Activated naive CD4-positive, alpha-beta T cell treated with anti-CD3 and anti-CD28 coated beads, Interleukin-2, amount 10 ng/mL, durations not matched to agents 7 days and 5 days (primary cell): ENCODE measurements at places on chromosomes 2 and 18.
A peak's percentile ranks its signal among the peaks of the same experiment; 100 is the strongest.

GRCh38 chr2:178266445-178266844 lies 72.1 kb downstream of the OSBPL6 start:
- H3K4me3 ChIP-seq: no peak overlapping the region
- DNase-seq: no peak
- H3K27ac ChIP-seq: no peak overlapping the region
- no peaks in the 10 kb centered on the region for H3K36me3 ChIP-seq
- no peaks in the 10 kb centered on the region for H3K4me1 ChIP-seq
- H3K27me3 ChIP-seq: no peaks in the 10 kb centered on the region

- no peak overlapping the region for H3K4me3 ChIP-seq
- H3K4me1 ChIP-seq: peaks cover 5% of the 10 kb centered on the region
- no peak for DNase-seq
- H3K27me3 ChIP-seq: no peaks in the 10 kb centered on the region
- H3K27ac ChIP-seq: no peak overlapping the region
- H3K36me3 ChIP-seq: no peaks in the 10 kb centered on the region
Observed at GRCh38 chr2:61585383-61585782, 47.2 kb upstream of the XPO1 start.

DNA sequence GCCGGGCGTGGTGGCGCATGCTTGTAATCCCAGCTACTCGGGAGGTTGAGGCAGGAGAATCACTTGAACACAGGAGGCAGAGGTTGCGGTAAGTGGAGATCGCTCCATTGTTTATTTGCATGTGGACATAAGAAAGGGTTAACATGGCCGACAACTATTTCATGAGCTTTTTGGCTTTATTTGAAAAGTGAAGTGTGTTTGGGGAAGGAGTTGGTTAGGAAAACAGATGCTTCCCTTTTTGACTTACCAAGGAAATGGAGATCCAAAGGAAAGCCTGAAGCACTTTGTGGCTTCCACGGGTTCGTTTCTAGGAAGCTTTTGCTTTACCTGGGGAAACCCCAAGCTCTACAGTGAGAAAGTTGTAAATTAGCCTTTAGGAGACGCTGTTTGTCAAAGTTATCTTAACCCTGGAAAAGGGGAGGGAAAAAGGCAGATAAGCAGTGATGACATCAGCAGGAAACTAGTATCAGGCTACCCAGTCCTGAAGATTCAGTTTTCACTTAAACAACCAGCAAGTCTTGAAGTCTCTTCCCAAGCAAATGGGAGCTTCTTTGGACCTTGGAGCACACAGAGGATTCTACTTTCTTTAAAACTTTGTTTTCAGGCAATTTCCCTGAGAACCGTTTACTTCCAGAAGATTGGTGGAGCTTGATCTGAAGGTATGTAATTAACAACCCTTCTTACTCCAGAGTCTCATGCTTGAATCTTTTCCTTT lies at the start of gene CASP10:
TSS of gene CASP10 (plus strand) at position 492 of the 715 bp plus-strand sequence. CDS start 2,637 bp downstream, outside the sequence.
- peak within 1 kb of the TSS; percentile 92 for H3K27ac ChIP-seq
- no peaks in the 10 kb centered on the region for H3K27me3 ChIP-seq
- peaks cover 40% of the 10 kb centered on the region for H3K36me3 ChIP-seq
- peak; percentile 51 for DNase-seq

DNA sequence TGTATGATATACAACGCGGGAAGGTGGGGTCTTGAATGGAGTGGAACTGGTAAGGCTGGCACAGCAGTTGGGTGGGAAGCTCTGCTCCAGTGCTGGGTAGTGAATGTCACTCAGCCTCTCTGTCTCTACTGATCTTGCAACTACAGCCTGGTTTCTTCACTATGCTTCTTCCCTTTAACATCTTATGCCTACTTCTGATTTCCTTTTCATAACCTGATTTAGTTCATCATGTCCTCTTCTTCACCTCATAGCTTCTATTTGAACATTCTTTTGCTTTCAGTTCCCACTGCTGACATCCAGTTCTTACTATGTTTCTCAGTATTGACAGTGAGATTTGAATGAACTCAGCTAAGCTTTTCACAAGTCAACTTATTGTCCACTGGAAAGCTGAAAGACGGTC lies 286.2 kb downstream of the ARL6IP6 start:
- no peak overlapping the region for H3K27ac ChIP-seq
- H3K4me1 ChIP-seq: no peaks in the 10 kb centered on the region
- no peaks in the 10 kb centered on the region for H3K36me3 ChIP-seq
- no peaks in the 10 kb centered on the region for H3K27me3 ChIP-seq

DNA sequence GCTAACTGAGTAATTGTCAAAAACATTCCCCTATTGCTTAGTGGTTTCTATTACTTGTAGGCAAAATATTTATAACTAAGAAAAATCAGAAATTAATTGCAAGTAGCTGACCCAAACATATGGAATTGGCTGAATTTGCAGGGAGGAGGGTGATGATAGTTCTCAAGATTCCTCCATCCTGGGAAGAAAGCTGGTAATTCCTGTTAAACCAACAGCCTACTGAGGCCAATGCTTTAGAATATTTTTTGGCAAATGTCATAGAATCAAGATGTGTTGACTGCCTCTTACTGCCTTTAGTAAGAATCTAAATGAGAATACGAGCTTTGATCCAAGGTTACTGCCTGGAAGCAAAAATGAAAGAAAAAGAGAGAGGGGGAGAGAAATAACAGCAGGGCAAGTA lies 120.0 kb downstream of the COL6A3 start:
- no peaks in the 10 kb centered on the region for H3K36me3 ChIP-seq
- peaks cover 29% of the 10 kb centered on the region for H3K27me3 ChIP-seq
- no peak for DNase-seq
- peaks cover 3% of the 10 kb centered on the region for H3K4me1 ChIP-seq
- no peak overlapping the region for H3K4me3 ChIP-seq
- H3K27ac ChIP-seq: no peak overlapping the region

DNA sequence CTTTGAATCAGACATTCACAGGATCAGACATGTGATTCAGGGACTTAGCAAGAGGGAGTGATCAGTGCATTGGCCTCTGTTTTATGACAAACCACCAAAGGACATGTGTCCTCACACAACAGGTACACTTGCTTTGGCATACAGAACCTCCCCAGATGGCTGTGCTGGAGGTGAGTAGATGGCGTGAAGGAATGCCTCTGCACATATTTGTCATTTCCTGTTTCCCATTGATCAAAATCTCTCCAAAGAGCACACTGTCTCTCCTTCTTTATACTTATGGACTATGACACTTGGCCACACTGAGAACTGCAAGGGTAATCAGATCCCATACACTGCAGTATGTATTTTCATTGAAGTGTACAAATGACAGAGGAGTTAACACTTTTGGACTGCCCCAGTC lies 927.6 kb downstream of the TSN start:
- no peak for DNase-seq
- H3K27me3 ChIP-seq: no peaks in the 10 kb centered on the region
- no peak overlapping the region for H3K27ac ChIP-seq
- H3K36me3 ChIP-seq: no peaks in the 10 kb centered on the region
- H3K4me3 ChIP-seq: no peak overlapping the region

- no peaks in the 10 kb centered on the region for H3K4me1 ChIP-seq
- DNase-seq: no peak
- no peak overlapping the region for H3K4me3 ChIP-seq
- H3K36me3 ChIP-seq: no peaks in the 10 kb centered on the region
- H3K27ac ChIP-seq: no peak overlapping the region
- no peaks in the 10 kb centered on the region for H3K27me3 ChIP-seq
Observed at GRCh38 chr2:116820986-116821385, 993.5 kb upstream of the DDX18 start.

DNA sequence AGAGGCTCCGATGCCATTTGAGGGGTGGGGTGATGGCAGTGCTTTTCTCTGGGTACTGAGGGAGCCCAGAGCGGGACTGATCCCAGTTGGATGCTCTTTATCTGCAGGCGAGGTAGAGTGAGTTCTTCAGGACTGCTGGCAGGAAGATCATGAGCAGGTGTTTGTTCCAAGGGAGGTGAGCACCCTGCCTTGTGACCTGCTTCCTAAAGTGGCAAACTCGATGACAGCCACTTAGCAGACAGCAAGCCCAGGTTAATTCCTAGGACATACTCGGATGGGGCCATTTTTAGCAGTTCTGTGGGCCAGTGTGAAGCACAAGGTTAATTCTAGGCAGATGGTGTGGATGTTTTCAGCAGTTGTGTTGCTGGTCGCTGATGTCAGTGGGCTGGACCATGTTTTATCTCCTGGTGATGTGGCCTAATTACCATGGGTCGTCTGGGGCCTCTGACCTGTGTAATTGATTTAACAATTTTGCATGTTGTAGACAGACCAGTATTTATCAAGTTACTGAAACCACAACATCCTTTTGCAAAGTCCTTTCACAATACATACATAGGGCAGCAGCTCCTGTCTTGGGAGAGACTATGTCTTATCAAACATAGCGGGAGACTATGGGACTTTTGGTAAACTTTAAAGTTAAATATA lies 4.9 kb downstream of the FKBP1B start:
- no peaks in the 10 kb centered on the region for H3K36me3 ChIP-seq
- peaks cover 5% of the 10 kb centered on the region for H3K27me3 ChIP-seq
- H3K27ac ChIP-seq: no peak overlapping the region
- DNase-seq: no peak

DNA sequence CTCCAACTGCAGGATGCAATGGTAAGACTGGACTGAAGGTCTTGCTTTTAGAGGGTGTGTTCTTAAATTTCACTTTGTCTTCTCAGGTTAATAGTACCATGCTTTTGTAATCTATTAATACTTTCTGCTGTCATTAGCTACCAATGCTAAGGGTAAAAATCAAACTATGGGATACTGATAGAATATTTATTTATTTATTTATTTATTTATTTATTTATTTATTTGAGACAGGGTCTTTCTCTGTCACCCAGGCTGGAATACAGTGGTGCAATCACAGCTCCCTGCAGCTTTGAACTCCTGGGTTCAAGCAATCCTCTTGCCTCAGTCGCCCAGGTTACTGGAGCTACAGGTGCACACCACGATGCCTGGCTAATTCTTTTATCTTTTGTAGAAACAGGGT lies 152.1 kb downstream of the SPP2 start:
- peaks cover 13% of the 10 kb centered on the region for H3K27me3 ChIP-seq
- no peak for DNase-seq
- H3K4me3 ChIP-seq: no peak overlapping the region
- no peaks in the 10 kb centered on the region for H3K36me3 ChIP-seq
- H3K27ac ChIP-seq: no peak overlapping the region

- peaks cover 10% of the 10 kb centered on the region for H3K36me3 ChIP-seq
- H3K4me1 ChIP-seq: peaks cover 13% of the 10 kb centered on the region
- H3K4me3 ChIP-seq: no peak overlapping the region
- H3K27ac ChIP-seq: no peak overlapping the region
- DNase-seq: no peak
- H3K27me3 ChIP-seq: no peaks in the 10 kb centered on the region
Observed at GRCh38 chr2:189561371-189562038, 19.1 kb downstream of the SLC40A1 start.

DNA sequence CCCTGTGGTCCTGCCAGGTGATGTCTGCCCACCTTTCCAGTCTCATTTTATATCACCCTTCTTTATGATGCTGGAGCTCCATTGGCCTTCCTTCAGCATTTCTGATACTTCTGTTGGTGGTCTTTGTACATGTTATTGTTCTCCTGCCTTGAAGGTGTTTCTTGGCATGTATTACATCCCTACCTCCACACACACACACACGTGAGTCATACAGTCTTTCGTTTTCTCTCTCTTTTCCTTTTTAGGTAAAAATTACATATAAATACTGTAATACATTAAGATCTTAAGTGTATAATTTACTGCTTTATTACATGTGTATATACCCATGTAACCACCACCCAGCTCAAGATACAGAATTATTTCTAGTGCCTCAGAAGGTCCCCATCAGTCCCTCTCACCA lies 10.2 kb upstream of the ADGRF3 start:
- no peak overlapping the region for H3K4me3 ChIP-seq
- H3K4me1 ChIP-seq: peaks cover 31% of the 10 kb centered on the region
- no peaks in the 10 kb centered on the region for H3K27me3 ChIP-seq
- H3K36me3 ChIP-seq: peaks cover 15% of the 10 kb centered on the region

DNA sequence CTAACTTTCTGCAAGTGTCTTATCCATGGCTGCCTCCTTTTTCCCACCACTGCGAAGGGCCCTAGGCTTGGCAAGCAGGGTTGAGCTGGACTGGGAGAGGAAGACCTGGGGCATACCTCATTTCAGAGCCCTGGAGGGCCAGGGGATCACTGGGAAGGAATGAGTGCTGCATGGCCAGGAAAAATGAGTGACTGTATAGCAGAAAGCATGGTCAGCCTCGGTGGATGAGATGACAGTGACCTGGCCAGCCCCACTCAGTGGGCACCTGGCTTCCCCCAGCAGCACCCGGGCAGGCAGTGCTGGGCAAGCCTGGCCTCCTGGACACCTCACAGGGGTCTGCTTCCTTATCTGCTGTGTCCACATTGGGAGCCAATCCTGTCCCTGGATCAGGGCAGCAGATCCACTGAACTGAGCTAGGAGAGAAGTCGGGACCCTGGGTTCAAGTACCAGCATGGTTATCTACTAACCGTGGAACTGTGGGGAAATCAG lies 76.4 kb downstream of the HS1BP3 start:
- H3K4me3 ChIP-seq: no peak overlapping the region
- peaks cover 15% of the 10 kb centered on the region for H3K27me3 ChIP-seq
- peaks cover 33% of the 10 kb centered on the region for H3K4me1 ChIP-seq
- H3K27ac ChIP-seq: peak overlapping the region; percentile 49

- H3K27ac ChIP-seq: no peak overlapping the region
- H3K36me3 ChIP-seq: no peaks in the 10 kb centered on the region
- no peaks in the 10 kb centered on the region for H3K4me1 ChIP-seq
Observed at GRCh38 chr2:40160751-40161218, 291.1 kb downstream of the SLC8A1 start.

- H3K4me1 ChIP-seq: peaks cover 8% of the 10 kb centered on the region
- no peak overlapping the region for H3K4me3 ChIP-seq
- no peak overlapping the region for H3K27ac ChIP-seq
- peaks cover 1% of the 10 kb centered on the region for H3K36me3 ChIP-seq
- DNase-seq: no peak
Observed at GRCh38 chr18:79792096-79792987, 5.4 kb upstream of the KCNG2 start.

- H3K27me3 ChIP-seq: peaks cover 17% of the 10 kb centered on the region
- H3K4me1 ChIP-seq: peaks cover 12% of the 10 kb centered on the region
- no peaks in the 10 kb centered on the region for H3K36me3 ChIP-seq
- no peak for DNase-seq
- H3K27ac ChIP-seq: no peak overlapping the region
Observed at GRCh38 chr18:57073501-57074187, 73.2 kb upstream of the BOD1L2 start.

GRCh38 chr2:39469807-39470206 lies 32.7 kb upstream of the MAP4K3 start:
- H3K27me3 ChIP-seq: no peaks in the 10 kb centered on the region
- H3K27ac ChIP-seq: no peak overlapping the region
- no peak for DNase-seq

DNA sequence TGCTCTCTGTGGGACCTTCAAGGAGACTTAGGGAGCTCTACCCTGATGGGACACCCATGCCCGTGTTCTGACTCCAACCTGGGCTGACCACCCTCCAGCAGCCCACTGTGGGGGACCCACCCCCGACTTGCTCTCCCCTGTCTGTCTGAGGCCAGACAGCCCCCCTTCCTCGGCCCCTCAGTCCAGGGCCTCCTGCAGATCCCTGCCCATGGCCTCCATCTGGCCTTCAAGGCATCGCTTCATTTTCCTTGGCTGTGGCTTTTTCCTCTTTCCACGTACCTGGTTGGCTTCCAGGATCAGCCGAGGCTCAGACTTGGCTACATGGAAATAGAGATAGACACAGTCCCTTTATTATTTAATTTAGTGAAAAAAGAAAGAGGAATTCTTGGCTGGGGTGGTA lies 290.0 kb downstream of the CYP26B1 start:
- no peaks in the 10 kb centered on the region for H3K4me1 ChIP-seq
- H3K27me3 ChIP-seq: peaks cover 5% of the 10 kb centered on the region
- no peak for DNase-seq
- no peaks in the 10 kb centered on the region for H3K36me3 ChIP-seq
- H3K4me3 ChIP-seq: no peak overlapping the region
- no peak overlapping the region for H3K27ac ChIP-seq
